NCI-H187 treated with DMSO at 0.1 percent for 48 hours (cell line): ENCODE measurements at places on chromosomes 12 and 14.
A peak's percentile ranks its signal among the peaks of the same experiment; 100 is the strongest.

DNA sequence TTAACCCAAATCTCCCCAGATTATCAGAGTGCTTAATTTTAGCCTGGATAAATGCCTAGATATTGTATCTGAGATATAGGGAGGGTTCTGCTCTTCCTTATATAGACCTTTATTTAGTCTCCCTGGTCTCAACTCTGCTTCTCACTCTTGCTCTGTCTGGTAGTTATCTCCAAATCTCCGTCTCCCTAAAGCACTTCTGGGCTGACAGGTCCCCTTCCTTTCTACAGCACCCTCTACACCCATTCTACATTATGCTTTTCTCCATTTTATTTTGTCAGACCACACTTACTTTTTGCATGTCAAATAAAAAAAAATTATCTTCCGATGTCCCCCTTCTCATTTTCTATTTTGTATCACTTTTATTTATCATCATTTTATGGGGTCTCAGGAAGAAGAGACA, 2.0 kb upstream of the ERC1 start:
- DNase-seq, result no peak

DNA sequence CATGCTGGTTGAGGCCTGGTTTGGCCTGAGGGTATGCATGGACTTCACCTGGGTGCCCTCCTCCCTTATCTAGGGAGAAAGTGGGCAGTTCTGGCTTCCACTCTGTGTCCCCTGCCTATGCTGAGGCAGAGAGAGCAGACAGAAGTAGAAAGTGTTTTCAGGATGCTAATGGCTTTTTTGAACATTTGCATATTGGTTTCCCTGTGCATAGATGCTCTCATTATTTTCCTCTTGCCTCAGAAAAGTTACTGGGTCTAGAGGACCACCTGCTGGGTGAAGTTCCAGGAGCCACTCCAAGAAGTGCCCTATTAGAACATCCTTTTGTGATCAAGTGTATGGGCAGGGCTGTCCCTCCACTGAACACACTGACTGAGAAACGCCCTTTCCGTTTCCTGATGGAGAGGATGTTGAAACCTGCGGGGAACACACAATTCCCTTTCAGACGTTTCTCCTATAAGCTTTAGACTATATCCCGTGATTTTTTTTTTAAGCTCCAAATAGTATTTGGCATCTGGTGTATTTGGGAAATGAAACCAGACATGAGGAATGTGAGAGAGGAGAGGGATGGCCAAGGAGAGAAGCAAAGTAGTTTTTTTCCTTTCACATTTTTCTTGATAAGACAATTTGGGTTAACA, 66.6 kb downstream of the DAAM1 start:
- DNase-seq, result no peak

DNA sequence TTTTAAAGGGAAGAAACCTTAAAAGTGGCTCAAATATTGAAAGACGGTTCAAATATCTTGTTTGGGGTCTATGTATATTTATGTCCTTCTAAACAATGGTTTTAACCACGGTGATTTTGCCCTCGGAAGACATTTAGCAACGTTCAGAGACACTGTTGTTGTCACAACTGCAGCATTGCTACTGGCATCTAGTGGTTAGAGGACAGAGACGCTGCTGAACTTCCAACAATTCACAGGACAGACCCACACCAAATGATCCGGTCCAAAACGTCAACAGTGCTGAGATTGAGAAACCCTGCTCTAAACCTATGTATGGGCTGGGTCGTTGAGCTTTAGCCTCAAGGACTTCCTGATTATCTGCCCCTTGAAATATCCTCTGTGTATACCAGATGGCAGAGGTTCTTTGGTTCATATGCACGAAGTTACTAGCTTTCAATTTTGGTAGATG, 1.7 kb downstream of the ANGEL1 start:
- DNase-seq, result no peak

GRCh38 chr14:26929361-26929760, 331.5 kb upstream of the NOVA1 start:
- DNase-seq, result no peak

DNA sequence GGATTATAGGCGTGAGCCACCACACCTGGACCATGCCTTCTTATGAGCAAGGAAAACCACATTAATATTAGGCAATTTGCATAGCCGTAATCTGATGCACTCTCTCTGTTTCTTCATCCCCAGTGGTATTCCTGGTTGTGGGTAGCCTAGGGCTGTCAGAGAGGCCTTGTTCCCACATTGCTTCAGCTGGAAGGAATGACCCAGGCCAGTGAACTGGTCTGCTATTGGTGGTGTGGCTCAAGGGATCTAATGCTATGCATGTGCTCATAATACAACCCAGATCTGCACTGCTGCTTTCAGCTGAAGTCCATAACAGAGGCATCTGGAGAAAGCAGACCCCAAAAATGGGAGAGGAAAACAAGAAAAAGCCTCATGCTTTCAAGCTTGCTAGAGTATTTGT, 33.1 kb upstream of the G2E3 start:
- no peak for DNase-seq

DNA sequence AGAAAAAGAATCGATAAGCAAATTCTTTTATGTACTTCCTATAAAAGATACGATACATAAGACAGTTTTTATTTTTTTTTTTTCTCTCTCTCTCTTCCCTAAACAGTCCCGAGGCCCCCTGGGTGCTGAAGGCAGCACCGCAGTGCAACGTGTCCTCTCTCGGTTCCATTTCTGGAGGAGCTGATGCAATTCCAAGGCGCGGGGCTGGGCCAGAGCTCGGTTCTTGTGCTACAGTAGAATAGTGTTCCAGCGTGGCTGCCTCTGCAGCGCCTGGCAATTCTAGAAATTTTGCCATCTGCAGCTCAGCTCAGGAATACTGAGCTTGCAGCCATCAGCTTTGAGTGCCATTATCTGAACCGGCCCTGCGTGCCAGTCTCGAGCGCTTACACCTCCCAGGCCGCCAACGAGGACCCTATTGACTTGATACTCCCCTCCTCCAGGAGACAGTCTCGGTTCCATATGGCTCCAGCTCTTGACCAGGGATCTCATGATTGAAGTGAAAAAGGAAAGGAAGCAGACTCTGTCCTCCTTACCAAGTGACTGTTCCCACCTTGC, 630 bp downstream of the ALDH1L2 start:
- DNase-seq, result no peak

- no peak for DNase-seq
These were observed 3.4 kb upstream of the TMEM229B start for GRCh38 chr14:67491741-67492507.

DNA sequence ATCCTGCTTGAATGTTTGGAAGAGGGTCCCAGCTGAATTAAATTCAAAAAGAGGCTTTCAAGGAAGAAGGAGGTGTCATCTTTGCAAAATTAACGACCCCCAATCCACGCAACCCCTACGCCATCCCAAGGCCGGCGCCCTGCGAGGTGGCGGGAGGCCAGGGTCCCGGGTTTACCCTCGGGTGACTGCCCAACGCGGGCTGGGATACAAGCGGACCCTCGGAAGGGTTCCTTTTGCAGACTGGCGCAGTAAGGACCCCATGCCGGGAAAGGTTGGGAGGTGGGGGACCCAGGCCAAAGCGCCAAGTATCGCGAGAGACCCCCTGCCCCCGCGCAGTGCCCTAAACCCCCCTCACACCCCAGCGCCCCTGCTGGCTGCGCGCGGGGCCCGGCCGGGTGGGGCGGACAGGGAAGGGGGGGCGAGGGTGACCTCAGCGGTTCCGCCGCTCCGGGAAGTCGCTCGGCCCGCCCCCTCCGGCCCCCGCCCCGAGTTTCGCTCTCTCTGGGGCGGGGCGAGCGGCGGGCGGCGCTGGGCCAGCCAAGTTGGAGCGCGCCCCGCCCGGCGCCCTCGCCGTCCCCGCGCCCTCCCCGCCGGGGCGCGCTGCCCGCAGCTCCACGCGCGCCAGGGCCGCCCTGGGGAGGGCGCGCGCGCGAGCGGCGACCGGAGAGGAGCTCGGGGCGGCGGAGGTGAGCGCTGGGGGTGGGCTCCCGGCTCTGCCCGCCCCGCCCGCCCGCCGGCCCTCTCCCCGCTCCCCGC, 708 bp upstream of the ZBTB42 start:
- no peak for DNase-seq

- DNase-seq, result no peak
These were observed 22.5 kb upstream of the PCNX1 start for GRCh38 chr14:70884595-70885342.

- DNase-seq, result no peak
These were observed 35.8 kb upstream of the ASPG start for GRCh38 chr14:104049576-104050240.

DNA sequence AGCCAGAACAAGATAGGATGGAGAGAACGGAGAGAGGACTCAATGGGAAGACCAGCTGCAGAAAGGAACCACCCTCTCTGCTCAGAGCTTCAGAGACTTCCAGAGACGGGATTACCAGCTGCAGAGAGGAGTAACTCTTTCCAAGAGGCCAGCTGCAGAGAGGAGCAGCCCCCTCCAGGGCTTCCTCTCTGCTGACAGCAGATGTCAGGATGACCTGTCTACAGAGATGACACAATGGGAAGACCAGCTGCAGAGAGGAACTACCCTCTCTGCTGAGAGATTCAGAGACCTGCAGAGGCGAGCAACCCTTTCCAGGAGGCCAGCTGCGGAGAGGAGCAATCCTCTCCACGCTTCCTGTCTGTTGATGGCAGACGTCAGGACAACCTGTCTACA, 61.8 kb downstream of the KLRG1 start:
- no peak for DNase-seq

- no peak for DNase-seq
These were observed 69.7 kb upstream of the VRK1 start for GRCh38 chr14:96727491-96727890.

DNA sequence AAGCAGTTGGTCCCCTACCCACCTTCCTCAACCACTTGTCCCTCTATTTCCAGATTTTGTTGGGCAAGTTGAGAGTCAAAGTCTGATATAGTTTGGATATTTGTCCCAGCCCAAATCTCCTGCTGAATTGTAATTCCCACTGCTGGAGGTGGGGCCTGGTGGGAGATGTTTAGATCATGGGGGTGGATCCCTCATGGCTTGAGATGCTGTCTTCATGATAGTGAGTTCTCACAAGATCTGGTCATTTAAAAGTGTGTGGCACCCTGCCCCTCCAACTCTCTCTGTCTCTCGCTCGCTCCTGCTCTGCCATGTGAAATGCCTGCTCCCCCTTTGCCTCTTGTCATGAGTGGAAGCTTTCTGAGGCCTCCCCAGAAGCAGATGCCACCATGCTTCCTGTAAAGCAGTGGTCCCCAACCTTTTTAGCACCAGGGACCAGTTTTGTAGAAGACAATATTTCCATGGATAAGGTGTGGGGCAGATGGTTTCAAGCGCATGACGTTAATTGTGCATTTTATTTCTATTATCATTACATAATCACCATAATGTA, 37.3 kb upstream of the BCL11B start:
- DNase-seq, result no peak

GRCh38 chr12:42742716-42743115, 153.2 kb upstream of the PRICKLE1 start:
- no peak for DNase-seq

DNA sequence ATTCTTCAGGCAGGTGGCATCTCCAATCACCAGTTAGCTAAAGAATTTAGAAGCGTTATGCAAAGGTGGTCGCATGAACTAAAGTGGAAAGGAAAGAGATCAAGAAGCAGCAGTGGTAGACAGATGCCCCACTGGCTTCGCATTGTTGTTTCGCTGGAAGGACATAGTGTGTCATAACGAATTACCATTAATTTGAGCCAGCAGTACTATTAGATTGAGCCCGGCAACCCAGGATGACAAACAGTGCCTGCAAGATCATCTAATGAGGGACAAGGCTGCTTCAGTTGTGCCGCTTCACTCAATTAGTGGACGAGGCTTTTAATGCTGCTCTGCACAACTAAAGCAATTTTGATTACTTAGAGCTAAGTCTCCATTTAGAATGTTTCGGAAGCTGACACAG, 274.5 kb upstream of the SOX5 start:
- no peak for DNase-seq

GRCh38 chr12:84397263-84397662, 515.3 kb downstream of the SLC6A15 start:
- no peak for DNase-seq

- no peak for DNase-seq
These were observed 75.4 kb downstream of the WDR20 start for GRCh38 chr14:102215071-102215470.

DNA sequence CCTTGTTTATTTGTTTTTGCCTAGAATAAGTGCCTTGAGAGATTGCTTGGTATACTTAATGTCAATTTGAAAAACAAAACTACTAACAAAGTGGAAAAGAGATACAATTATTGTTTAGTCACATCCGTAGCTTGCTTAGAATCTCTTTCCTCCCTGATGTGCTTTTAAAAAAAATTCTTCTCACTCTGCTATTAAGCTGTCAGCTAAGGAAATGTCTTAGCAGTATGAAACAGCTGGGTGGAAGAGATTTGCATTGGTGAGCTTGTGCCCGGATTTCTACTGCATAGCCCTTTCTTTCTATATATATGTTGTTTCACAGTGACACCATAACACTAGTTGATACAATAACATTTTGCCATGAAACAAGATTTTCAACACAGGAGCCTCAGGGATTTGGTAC, 229.4 kb upstream of the RGS6 start:
- DNase-seq, result no peak

DNA sequence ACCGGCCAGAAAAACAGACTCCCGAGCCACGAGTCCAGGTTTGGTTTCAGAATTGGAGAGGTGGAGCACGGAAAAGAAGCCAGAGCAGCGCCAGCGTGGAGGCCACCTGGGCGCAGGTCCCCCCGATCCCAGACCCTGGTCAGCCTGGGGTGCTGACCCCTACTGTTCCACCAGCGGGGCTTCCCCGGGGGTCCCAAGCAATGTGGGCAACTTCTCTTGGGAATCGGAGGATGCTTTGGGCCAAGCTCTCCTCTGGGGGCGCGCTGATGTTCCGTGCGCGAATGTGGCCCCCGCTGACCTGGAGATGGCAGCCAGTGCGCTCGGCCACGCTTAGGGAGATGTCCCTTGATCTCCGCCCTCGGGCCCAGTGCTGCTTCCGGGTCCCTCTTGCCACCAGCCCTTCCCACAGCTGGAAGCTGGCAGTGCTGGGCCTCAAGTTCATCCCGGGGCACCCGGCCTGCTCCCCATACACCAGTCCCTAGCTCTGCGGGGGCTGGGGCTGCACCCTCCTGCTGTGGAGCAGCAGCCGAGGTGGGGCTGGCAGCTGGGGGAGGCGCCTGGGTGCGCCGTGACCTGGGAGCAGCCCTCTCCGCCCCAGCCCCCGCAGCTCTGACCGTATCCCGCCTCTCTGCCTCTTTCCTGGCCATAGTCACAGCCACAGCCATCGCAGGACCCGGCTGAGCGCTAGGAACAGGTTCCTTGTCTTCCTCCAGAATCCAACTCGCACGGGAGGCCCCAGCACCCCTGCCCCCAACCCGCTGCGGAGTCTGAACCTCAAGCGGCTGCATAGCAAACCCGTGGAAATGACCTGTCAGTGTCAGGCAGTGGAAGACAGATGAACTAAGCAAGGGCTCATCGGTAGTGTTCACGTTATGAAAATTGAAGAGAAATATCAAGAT, 91.2 kb downstream of the RCOR1 start:
- DNase-seq, result no peak

- DNase-seq, result peak; percentile 29
These were observed 151.9 kb downstream of the GXYLT1 start for GRCh38 chr12:41992692-41993215.

DNA sequence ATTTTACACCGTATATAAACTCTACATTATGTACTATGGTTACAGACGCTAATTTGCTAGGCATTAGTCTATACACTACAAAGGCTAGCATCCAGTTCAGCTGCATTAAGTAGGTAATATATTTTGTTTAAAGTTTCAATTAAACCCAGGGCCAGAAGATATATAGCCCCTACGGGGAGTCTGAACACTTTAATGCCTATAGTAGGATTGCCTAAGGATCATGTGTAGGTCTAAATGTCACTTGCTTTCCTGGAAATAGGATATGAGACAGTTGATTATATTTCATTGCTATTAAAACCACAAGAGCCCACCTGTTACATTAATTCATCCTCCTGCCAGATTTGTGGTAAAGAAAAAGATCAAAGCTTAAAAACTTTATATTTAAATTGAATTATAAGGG, 286.9 kb downstream of the TMTC2 start:
- no peak for DNase-seq
